Anterior cingulate cortex (tissue), 58 donors: ENCODE measurements at places on chromosomes 6 and 20.

DNA sequence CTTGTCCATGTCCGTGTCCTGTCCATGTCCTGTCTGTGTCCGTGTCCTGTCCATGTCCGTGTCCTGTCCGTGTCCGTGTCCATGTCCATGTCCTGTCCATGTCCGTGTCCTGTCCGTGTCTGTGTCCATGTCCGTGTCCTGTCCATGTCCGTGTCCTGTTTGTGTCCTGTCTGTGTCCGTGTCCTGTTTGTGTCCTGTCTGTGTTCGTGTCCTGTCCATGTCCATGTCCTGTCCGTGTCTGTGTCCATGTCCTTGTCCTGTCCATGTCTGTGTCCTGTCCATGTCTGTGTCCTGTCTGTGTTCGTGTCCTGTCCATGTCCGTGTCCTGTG, 55.0 kb upstream of the BHLHE23 start:
- DNase-seq: no peak

DNA sequence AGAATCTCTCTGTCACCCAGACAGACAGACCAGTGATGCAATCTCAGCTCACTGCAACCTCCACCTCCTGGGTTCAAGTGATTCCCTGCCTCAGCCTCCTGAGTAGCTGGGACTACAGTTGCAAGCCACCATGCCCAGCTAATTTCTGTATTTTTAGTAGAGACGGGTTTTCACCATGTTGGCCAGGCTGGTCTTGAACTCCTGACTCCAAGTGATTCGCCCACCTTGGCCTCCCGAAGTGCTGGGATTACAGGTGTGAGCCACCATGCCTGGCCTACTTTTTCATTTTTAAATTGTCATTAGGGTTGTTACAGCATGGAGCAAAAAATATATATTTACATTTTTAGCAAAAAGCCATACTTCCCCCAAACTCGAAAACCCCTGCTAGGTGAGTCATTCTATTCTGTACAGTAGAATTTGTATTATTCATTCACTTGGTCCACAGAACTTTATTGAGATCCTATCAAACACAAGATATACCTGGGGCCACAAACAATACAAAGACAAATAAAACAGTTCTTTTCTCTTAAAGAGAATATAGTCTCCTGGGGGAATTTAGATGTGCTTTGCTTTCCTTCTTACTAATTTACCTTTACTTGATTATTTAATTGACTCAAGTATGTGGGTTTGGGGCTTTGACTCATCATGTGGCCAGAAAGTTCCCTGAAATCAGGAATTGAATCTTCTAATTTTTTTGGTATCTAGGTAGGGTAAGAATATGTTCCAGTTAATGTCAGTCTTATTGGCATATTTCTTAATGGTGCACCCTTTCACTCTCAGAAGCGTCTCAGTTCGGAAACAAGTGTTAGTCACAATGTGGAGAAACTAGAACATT, 16.6 kb upstream of the CCND3 start:
- DNase-seq: no peak

GRCh38 chr6:3961581-3962215, 112.5 kb downstream of the FAM50B start:
- DNase-seq: no peak

DNA sequence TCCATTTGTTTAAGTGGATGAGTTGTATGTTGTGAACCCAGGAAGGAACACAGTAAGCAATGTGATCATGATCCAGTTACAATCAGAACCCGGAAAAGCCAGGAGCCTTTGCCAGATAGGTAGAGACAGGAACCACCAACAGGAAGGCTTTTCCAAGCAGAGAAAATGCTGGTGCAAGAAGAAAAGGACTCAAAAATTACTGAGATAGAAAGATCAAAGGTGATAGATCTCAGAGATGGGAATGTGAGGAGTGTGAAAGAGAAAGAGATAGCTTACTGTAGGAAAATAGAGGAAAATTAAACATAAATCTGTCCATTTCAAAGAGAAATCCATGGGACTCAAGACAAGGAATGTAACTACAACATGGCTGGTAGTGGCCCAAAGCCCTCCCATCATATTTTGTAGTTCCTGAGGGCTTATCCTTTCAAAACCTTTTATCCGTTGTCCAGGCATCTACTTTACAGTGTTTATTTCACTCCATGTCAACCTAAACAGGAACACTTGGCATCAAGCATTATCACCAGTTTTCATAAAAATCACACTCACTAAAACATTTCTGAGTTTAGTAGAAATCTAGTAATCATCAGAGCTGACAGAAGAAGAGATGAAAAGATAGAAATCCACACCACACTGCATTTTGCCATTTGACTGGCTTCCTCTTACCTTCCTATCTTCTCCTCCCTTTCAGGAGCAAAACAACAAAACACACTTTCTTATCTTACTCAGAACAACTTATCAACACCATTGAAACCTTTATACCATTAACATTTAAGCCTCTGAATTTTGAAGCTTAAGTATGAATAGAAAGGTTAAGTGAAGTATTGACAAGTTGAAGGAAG, 44.5 kb upstream of the STXBP5 start:
- no peak for DNase-seq

DNA sequence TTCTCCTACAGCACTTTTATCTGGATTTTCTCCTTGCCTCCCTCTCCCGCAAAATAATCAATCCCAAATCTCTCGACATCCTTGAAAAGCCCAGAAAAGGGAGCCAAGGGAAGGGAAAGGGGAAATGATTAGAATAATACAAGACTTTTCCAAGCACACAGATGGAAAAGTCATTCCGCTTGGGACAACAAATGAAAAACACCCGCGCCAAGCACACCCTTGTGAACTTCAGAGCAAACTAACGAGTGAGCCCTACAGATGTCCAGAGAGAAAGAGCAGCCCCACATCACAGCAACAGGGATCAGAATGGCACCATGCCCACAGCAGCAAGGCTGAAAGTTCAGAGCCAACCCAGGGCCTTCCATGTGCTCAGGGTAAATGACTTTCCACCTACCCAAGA, 49.6 kb downstream of the NINL start:
- no peak for DNase-seq

DNA sequence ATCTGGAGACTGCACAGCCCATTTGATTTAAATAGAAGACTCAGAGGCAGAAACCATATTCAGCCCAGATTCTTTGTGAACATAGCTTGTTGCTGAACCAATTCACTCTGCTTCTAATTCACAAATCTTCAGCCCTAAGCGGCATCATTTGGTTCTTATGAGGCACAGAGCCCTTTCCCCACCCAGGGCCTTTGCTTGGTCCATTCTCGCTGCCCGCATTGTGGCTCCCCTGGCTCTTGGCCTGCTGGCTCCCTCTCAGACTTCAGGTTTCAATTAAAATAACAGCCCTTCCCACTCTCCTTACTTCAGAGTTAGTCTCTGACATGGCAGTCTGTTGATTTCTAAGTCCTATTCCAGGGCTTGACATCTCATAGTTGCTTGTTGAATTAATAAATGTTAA, 9.4 kb upstream of the TMEM14A start:
- no peak for DNase-seq

DNA sequence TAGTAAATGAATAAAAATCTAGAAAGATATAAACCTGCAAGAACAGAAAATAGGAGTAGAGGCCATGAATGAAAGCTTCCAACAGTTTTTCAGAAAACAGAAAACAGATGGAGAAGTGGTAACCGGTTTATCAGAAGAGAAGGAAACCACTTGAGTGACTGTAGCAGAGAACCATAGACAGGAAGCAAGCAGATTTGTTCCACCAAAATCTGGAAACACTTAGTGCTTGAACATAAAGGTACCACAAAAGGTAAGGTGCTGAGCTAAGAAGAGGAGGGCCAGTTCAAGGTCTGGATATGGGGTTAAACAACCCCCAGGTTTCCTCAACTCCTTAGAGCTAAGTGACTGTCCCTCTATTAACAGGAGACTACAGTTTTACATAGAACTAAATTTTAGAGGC, 9.2 kb upstream of the KIAA0319 start:
- DNase-seq: no peak

GRCh38 chr6:5351552-5352210, 90.4 kb downstream of the FARS2 start:
- no peak for DNase-seq

GRCh38 chr6:98487612-98488011, 346.8 kb upstream of the POU3F2 start:
- no peak for DNase-seq

GRCh38 chr6:137871831-137872454, 4.9 kb downstream of the TNFAIP3 start:
- no peak for DNase-seq

DNA sequence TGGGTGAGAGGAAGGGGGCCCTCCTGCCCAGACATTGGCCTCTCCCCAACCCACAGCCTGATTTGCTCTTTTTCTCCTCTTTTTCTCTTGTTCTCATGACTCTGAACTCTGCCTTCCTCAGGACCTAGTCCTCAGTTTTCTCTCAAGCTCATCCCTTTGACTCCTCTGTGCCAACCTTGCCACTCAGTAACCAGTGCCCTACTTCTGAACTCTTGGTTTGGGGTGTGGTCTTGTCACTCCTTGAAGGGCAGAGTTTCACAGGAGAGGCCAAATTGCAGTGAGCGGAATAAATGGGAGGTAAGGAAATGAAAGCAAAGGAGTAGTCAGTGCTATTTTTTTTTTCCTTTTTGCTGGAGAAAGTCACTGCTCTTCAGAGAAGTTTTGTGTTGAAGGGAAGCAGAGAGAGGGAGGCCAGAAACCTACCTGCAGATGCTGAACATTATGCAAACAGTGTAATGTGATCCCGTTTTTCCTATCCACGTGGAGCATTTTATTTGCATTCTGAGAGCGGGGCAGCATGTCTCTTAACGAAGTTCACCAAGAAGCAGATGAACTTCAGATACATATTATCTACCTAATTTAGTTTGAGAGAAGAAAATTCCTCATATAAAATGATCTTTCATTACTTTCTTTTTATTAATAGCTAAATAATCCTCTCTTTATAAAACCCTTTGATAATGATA, 26.9 kb downstream of the CFAP61 start:
- DNase-seq: no peak

GRCh38 chr6:98548301-98548700, 286.1 kb upstream of the POU3F2 start:
- DNase-seq: no peak

DNA sequence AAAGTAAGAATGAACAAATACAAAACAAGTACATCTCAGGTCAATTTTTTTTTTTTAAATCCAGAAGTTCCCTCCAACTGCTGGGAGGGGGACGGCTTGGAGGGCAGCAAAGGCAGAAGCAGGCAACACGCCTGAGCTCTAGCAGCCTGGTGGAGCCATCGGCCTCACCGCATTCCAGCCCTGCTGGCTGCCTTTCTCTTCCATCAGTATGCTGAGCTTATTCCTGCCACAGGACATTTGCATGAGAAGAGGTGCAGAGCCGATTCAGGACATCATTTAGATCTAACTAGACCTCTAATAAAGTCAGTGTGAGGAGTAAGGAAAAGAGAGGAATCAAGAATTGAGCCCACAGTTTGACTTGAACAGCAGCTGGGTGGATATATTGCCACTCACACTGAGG, 318.8 kb downstream of the ZFAND3 start:
- DNase-seq: no peak

DNA sequence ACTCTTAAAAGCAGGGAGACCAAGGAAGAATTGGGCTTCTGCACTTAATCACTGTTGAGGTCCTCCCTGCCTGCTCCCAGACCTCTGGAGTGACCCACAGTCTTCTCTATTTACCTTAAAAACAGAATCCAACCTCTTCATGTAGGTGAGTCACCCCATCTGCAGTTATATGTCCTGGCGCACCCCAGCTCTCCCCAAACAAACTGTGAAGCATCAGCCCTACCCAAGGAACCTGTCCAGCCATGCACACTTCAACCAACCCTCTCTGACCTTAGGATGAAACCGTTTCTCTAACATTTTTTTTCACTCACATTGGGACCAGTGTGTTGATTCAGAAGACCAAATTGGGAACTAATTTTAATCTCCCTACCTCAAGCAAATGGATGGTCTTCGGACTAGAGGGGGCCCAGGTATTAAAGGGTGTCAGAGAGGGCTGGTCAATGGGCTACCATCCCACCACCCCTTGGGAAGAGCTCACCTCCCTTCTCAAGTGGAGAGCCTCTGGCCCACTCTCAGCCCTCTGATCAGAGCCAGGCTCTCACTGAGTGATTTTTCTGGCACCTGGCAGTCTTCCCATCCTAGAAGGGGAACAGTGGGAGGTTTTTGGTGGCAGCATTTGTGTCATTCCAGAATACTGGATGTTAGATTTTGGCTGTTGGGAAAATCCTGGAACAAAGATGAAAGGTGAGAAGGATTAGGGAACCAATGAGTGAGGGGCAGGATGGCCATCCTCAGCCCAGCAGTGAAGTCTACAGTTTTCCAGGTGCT, 203.6 kb downstream of the LRFN2 start:
- no peak for DNase-seq

DNA sequence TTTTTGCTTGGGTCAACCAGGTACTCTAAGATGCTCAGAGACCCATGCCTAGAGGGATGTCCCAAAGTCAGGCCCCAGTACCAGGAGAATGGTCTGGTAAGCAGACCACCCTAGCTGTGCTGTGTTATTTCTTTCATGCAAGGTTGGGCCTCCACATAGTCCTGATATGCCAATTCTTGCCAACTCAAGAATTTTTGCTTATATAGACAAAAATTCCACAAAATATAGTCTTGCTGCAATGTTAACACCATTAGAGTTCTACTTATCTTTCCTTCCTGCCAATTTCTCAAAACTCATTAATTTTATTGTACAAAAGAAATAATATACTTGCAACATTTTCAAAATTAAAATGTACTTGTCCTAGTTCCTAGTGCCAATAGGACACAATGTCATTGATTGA, 33.9 kb upstream of the TINAG start:
- no peak for DNase-seq

DNA sequence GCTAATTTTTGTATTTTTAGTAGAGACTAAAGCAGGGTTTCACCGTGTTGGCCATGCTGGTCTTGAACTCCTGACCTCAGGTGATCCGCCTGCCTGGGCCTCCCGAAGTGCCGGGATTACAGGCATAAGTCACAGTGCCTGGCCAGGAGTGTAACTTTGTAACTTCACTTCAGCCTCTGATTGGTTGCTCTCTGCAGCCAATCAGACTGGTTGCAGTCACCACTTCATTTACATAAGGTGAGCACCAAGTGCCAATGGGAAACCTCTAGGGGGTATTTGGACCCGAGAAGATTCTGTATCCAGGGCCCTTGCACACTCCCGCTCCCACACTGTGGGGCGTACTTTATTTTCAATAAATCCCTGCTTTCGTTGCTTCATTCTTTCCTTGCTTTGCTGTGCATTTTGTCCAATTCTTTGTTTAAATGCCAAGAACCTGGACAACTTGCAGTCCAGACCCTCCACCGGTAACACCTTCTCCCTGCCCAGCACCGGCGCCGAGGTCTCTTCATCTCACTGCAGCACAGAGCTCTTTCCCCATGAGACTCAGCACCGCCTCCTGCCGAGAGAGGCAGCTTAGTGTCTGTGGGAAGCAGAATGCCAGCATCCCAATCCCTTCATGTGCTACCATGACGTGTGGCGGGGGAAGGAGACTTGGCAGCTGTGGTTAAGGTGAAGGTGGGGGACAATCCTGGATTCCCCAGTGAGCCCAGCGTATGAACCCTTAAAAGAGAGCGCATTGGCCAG, 14.0 kb upstream of the MRGBP start:
- DNase-seq: no peak

GRCh38 chr6:17334265-17334664, 53.1 kb downstream of the RBM24 start:
- no peak for DNase-seq
